ENCODE measurements at places on chromosomes 16 and 17.

- peak; percentile 33 for DNase-seq
These were observed 2.4 kb downstream of the DHRS7B start for GRCh38 chr17:21129023-21129681.

- no peak for DNase-seq
These were observed 15.8 kb downstream of the GPRC5C start for GRCh38 chr17:74447628-74448159.

- DNase-seq: peak; percentile 93
These were observed 158.4 kb upstream of the FAM20A start for GRCh38 chr17:68759343-68760140.

- no peak for DNase-seq
These were observed 72.4 kb downstream of the RPH3AL start for GRCh38 chr17:280216-280615.

DNA sequence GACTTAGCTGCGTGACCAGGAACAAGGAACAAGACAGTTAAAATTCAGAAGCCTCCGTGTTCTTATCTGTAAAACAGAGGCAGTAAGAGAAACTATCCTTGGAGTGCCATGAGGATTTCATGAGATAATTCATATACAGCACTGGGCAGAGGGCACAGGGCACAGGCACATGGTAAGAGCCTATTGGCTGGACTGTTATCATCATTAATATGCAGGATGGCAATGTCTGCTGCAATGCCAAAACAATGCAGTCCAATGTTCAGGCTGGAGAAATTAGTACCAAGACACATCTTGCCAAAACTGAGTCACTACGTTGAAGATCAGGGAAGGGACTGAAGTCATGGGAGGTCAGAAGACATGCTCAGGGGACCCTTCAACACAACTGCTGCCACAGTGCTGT, 13.6 kb downstream of the CDRT4 start:
- peak; percentile 93 for DNase-seq

- peak; percentile 32 for DNase-seq
These were observed 12.6 kb downstream of the SNX20 start for GRCh38 chr16:50668368-50669008.

DNA sequence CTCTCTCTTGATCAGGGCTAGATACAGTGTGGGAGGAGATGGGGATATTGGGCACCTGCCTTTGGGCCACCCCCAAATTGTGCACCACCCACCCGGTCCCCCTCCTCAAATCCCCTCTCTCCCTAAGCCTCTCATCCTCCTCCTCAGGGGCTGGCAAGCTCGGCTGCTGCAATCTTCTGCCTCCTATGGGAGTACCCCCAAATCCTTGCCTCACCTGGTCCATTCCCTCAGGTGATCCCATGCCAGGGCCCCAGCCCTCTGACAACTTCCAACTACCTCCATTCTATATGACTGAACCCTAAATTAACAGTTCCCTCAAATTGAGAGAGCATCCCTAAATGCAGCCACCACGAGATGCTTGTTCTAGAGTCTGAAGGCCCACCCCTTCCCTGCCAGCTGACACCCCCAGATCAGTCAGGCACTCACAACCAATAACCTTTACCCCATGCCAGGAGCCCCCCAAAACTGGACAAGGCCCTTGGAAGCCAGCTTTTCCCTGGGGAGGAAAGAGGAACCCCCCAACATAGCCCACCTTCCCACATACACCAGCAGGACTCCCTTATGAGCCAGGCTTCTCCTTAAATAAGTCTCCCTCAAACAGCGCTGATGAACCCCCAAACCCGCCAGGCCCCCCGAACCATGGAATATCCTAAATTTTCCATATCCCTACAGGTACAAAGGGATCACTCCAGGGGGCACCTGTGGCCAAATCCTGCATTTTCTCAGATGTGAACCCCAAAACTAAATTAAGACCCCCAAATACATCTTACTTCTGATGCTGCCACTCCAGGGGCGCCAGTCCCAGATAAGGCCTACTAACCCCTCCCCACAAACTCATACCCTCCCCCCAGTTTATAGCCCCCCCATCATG, 3.2 kb downstream of the DLG4 start:
- no peak for DNase-seq

GRCh38 chr17:2416010-2416734, 15.3 kb upstream of the MNT start:
- DNase-seq: peak; percentile 93

DNA sequence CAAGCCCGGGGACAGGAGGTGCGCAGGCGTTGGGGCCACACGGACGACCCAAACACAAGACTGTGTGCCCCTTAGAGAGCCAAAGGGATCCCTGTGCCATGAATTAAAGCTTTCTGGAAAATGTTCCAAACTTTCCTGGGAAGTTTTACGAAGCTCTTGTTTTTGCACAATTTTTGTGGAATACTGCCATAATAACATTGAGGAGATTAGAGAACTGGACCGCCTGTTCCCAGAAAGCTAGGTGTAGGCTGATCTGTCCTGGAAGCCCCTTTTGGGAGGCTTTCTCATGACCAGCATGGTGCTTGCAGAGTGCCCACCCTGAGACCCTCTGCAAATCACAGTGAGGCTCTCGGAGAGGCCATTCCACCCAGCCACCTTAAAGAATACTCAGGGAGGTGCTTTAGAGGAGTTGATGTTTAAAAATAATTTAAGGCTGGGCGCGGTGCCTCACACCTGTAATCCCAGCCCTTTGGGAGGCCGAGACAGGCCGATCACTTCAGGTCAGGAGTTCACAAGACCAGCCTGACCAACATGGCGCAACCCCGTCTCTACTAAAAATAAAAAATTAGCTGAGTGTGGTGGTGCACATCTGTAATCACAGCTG, 1.1 kb downstream of the KDM8 start:
- peak; percentile 36 for DNase-seq

- no peak for DNase-seq
These were observed 11.7 kb downstream of the RNF213 start for GRCh38 chr17:80272366-80272765.

DNA sequence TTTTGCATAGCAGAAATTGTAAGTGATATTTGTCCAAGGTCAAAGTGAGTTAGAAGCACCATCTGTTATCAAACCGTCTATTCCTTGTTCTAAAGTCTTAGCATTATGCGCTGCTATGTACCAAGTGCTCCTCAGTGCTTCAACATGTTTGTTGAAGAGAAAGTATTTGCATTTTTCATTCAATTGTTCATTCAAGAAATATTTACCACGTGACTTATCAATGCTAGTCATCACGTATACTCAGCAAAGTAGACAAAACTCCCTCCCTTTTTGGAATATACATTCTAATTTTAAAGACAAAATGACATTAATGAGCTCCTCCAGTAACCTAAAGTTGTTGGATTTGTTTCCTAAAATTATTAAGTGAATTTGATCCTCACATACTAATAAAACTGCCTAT, 388.0 kb upstream of the CDH8 start:
- no peak for DNase-seq

GRCh38 chr16:11386791-11387546, 41.7 kb downstream of the RMI2 start:
- DNase-seq: no peak

- DNase-seq: no peak
These were observed 15.1 kb upstream of the UTP6 start for GRCh38 chr17:31916491-31917064.

DNA sequence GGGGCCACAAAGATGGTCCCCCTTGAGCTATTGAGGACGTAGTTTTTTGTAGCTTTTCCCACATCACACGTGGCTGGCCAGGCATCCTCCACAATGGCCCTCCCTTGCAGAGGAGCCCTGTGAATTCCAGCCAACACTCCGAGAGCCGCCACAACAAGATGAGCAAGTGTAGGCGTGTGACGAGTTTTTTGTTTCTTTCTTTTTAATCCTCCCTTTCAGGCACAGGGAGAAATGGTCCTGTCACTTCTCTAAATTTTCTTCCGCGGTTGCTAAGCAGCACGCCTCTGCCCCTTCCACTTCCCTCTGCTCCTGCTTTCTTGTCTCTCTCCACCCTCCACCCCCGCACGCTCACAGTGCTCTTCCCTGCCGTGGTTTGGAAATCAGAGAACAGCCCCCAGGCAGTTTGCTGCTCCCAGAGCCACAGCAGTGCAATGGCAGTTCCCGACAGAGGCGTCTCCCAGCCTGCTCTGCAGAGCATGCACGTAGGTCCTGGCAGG, 68.0 kb upstream of the MRTFB start:
- DNase-seq: peak; percentile 55

DNA sequence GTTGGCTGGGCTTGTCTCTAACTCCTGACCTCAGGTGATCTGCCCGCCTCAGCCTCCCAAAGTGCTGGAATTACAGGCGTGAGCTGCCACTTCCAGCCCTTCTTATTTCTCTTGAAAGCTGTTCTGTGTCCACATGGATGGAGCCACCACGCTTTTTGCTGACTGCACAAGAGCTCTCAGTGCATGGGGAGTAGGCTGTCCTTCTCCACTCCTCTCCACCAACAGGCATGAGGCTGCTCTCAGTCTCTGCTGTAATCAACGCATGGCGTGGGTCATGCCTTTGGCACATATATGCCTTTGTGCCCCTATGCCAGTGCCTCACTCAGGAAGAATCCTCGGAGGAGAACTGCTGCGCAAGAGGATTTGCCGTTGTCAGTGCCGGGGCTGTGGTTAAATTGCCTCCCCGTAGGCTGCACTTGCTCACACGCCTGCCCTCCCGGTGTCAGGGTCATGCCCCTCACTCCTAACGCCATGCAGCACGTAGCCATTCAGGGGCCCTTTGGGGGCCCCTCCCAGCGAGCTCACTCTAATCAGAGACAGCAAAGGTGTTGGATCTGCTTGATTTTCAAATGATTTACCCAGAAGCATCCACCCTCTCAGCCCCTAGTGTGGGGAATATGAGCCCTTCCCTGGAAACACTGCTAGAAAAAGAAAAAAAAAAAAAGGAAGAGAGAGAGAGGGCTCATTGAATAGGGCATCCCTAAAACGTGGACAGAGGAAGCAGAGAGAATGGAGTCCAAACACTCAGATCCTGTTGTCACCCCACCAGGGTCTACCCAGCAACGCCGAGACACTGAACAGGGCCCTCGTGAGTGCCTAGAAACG, 47.5 kb upstream of the ZCCHC14 start:
- DNase-seq: no peak

DNA sequence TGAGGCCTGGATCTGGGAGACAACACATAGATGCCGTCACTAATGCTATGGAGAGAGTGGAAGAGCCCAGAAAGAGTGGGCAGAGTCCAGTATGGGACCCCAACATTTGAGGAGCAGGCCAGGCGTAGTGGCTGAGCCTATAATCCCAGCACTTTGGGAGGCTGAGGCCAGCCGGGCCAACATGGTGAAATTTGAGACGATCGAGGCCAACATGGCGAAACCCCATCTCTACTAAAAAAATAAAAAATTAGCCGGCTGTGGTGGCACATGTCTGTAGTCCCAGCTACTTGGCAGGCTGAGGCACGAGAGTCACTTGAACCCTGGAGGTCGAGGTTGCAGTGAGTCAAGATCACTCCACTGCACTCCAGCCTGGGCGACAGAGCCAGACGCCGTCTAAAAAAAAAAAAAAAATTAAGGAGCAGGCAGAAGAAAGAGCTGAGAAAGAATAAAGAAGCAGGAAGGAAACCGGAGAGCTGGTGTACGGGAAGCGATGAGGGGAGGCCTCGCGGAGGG, 6.0 kb upstream of the DNAI2 start:
- no peak for DNase-seq

GRCh38 chr16:85897382-85897781, 1.6 kb upstream of the IRF8 start:
- no peak for DNase-seq

- no peak for DNase-seq
These were observed 68.9 kb upstream of the SDK2 start for GRCh38 chr17:73713136-73713535.

DNA sequence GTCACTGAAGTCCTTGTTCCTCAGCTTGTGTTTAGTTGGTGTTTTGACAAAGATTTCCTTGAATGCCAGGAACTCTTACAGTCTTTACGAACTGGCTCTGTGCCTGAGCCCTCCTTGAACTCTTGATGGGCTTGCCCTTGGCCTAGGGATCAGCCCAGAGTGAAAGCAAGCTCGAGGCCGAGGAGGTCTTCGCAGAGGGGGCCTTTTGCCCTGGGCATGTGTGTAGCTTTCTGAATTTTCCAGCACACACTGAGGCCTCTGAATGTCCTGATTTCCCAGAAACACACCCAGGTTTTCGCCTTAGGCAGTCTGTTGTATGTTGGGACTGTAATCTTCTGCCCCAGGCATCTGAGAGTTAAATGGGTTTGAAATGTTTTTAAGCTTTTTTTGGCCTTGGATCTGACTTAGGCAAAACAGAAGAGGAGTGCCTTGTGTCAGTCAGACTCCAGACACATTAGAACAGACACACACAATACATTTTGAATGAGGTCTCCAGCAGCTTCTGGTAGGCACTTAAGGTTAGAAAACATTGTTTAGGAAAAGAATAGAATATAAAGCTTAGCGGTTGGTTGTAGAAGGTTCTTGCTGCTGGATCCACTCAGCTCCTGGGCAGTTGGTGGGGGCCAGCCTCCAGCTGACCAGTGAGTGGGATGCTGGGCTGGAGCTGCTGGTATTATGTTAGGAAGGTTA, 17.1 kb downstream of the FOXK2 start:
- DNase-seq: no peak

DNA sequence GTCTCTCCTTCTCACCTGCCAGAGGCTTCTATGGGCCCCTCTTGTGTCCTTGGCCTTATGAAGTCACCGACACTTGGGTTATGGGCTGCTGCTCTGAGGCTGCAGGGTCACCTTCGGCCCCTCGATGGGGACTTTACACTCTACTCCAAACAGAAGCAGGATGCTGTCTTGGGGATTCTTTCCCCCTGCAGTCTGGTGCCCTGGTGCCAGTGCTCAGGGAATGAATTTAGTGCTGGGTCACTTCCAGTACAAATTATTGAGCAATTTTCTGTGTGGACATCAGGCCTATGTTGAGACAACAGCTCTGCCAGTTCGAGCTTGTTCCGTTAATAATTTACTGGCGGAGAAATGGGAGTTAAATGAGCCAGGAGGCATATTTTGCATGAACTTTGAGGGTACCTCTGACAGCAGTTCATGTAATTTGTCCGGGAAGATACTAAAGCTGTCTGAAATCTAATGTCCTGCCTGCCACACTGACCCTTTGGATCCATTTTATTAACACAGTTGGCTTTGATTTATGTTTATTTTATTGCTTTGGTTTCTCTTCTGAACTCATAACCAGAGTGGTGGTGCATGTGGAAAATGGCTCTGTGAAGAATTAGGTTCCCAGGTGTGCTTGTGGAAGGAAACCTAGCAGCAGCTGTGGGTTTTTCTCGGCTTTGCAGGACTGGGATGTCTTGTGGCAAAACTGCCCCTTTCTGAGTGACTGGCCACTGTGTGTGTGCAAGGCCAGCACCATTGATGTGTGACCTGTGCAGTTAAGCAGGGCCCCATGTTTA, 34.1 kb upstream of the DHX8 start:
- no peak for DNase-seq

DNA sequence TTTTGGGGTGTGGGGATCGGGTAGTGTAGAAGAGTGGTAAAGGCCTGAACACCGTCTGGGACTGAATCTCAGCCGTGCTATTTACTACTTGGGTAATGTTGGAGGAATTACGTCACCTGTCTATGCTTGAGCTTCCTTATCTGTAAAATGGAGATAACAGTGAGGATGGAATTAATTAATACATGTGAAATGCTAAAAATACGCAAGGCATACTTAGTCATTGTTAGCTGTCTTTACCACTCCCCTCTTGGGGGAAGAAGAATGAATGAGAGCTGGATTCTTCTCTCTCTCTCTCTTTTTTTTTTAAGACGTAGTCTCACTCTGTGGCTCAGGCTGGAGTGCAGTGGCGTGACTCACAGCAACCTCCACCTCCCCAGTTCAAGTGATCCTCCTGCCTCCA, 41.1 kb upstream of the TANGO6 start:
- DNase-seq: no peak

Measured in pons (tissue), 1 donor.